ENCODE measurements at places on chromosomes 11 and 22. TPM values are rescaled to one million over a fixed set of nuclear protein-coding genes. Genes with fewer than 3 reads are reported as not detected.

GRCh38 chr11:81569999-81570398 lies 1163.7 kb downstream of the FAM181B start:
- no peak for DNase-seq

GRCh38 chr11:79471071-79471844 lies 30.4 kb upstream of the TENM4 start:
- DNase-seq: no peak

DNA sequence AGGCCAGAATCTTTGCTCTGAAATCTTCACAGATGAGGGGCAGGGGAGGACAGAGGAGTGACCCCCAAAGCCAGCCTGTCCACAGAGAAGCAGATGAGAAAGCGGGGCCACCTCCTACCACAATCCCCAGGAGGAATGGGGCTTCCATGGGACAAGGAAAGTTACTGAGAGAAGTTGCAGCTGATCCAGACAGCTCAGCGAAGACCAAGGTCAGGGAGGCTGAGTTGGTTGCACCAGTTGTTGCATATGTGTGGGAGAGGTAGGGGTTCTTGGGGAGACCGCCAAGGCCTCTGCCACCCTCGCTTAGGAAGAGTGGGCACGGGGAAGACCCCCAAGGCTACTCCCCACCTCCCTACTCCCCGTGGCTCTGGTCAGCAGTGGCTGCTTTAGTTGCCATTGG lies 81.6 kb upstream of the EIF3D start:
- DNase-seq: no peak

- DNase-seq: no peak
Observed at GRCh38 chr22:22944268-22944985, 56.8 kb downstream of the IGLL5 start.

- no peak for DNase-seq
Observed at GRCh38 chr11:20511982-20512381, 87.4 kb upstream of the SLC6A5 start.

GRCh38 chr11:69372589-69373250 lies 78.8 kb downstream of the MYEOV start:
- no peak for DNase-seq

DNA sequence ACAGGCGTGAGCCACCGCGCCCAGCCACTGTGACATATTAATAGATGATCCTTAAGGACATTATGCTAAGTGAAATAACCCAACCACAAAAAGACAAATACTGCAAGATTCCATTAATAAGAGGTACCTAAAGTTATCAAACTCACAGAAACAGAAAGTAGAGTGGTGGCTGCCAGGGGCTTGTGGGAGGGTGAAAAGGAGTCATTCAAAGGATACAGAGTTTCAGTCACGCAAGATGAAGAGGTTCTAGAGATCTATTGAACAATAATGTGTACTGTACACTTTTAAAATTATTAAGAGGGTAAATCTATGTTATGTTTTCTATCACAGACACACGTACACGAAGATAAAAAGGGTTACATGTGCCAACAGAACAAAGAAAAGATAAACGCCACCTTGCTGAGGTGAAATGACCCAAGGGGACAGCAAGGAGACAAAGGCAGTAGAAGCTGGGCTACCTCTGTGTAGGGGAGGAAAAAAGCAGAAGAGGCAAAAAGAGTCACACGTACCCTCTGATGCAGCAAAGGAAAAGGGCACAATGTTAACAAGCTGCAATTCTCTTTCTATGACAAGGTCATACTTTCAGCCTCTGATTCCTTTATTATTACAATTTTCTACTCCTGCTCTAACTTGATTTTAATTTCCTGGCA lies 65.3 kb downstream of the AMBRA1 start:
- DNase-seq: no peak

DNA sequence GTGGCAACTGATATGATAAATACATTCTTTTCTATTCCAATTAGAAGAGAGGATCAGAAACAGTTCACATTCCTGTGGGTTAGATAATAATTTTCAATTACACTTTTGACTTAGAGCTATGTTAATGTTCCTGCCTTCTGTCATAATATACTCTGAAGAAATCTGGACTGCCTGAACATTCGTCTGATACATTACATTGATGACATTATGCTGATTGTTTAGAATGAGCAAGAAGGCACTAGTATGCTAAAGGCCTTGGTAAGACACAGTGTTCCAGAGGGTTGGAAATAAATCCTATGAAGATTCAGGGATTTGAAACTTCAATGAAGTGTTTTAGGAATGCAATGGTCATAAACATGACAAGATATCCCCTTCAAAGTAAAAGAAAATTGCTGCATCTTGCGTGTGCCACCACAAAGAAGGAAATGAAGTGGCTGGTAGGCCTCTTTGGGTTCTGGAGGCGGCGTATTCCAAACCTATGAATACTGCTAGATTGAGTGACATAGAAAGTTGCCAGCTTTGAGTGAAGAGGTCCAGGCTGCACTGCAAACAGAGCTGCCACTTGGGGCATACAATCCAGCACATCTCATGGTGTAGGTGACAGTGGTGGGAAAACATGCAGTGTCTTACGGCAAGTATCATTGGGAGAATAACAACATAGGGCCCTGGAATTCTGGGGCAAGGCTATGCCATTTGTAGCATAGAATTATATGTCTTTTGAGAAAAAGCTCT lies 21.2 kb upstream of the PDE3B start:
- no peak for DNase-seq

GRCh38 chr22:50260434-50260800 lies 1.1 kb downstream of the MAPK12 start:
- DNase-seq: no peak

DNA sequence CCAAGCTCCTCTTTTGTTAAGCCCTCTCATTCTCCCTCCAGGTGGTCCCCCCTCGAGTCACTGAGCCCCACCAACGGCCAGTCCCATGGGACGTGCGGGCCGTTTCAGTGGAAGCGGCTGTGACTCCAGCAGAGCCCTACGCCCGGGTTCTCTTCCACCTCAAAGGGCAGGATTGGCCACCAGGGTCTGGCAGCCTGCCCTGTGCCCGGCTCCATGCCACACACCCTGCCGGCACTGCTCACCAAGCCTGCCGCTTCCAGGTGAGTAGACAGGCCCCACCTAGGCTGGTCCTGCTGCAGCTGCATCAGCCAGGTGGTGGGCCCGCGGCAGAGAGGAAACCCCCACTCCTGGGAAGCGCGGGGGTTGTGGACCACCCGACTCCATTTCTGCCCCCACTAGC lies 3.3 kb downstream of the TMEM132A start:
- DNase-seq: no peak

The MAP6 gene
- 1.5 TPM for total RNA-seq

The CARD16 gene
- 54.7 TPM for total RNA-seq

The GSTT2B gene
- 3.0 TPM for total RNA-seq

The C11orf65 gene
- total RNA-seq: not detected

The CNTN5 gene
- total RNA-seq: not detected
